ENCODE measurements at places on chromosomes 5 and 9. TPM values are rescaled to one million over a fixed set of nuclear protein-coding genes. Genes with fewer than 3 reads are reported as not detected.

GRCh38 chr5:94830520-94830919, 212.1 kb downstream of the SLF1 start:
- DNase-seq, result no peak

- DNase-seq, result no peak
Measured at GRCh38 chr5:143207563-143208364, 195.7 kb downstream of the NR3C1 start.

DNA sequence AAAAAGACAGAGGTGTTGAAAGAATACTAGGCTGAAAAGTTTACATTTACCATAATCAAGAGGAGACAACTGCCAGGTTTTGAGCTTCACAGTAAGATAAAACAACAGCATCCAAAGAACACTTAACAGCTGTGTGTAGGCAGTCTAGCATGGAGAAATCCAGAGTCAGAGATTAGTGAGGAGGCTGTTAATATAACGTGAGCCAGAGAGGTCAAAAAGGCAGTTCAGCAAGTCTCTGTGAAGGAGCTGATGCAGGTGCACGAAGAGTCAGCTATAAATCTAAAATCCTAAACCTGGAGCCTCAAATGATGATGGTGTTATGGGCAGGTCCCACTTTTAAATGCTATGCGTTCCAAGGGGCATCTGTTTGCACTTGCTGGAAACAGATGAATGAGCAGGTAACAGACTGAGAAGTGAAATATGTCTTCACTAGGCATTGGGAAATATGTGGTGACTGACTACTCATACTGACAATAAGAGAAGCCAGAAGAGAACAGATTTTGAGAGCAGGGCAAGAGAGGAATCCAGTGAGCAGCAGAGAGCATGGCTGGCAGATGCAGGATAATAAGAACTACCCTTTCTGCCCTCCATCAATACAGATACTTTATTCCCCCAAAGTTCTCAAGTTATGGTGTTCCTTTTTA, 8.7 kb downstream of the APTX start:
- DNase-seq, result no peak

GRCh38 chr9:35364817-35365585, 124.9 kb upstream of the RUSC2 start:
- peak; percentile 25 for DNase-seq

- no peak for DNase-seq
Measured at GRCh38 chr5:147559749-147560148, 49.9 kb upstream of the DPYSL3 start.

- no peak for DNase-seq
Measured at GRCh38 chr5:55081541-55081940, 20.9 kb upstream of the GZMA start.

Gene FRRS1L
- 0.09 TPM for total RNA-seq

DNA sequence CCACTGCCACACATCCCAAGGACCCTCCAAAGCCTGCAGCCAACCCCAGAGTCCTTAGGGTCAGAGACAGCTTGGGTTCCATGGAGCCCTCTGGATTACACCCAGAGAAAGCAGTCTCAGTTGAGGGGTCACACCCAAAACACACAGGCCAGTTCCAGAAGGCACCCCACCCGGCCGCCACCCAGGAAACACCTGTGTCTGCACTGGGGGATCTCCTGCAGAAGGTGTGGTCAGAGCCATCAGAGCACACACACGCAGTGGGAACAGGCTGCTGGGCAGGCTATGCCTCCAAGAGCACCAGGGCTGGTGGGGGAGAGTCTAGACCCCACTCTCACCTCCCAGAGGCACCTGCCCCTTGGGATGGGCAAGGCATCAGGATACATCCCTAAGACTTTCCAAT, 27.3 kb downstream of the NIPAL4 start:
- DNase-seq, result no peak

DNA sequence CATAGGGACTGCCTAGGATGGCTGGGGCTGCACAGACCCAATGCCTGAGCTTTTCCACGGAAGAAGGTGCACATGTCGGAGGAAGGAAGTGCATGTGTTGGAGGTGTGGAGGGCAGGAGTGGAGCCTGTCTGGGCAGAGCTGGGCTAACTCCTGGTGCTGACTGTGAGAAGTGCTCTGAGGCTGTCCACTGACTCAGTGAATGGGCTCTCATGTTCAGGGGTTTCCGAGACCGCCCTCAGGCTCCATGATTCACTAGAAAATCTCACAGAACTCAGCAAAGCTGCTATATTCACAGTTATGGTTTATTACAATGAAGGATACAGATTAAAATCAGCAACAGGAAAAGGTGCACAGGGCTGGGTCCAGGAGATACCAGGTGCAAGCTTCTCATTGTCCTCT, 37.2 kb downstream of the NTNG2 start:
- no peak for DNase-seq

GRCh38 chr5:112342389-112342788, 76.7 kb downstream of the EPB41L4A start:
- DNase-seq, result no peak

GRCh38 chr9:20804489-20805250, 120.6 kb downstream of the FOCAD start:
- no peak for DNase-seq

Gene IDNK
- 19.2 TPM for total RNA-seq

Gene ANKRD55
- 3.5 TPM for total RNA-seq

DNA sequence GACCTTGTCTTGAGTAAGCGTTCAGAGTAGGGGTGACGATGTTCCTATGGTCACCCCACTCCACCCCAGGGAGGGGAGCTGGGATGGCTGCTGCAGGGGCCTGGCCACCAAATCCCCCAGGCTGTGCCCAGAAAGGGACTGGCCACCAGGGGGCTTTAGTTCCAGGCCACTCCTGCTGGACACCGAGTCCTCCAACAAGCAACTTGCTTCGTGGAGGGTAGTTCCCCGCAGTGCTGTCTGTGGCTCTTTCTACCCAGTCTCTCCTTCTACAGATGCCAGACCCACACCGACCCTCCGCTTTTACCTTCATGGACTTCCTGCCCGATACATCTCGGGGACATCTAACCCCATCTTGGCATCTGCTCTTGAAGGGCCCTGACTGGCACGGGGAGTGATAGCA, 35.7 kb upstream of the GABRP start:
- no peak for DNase-seq

Measured in thymus (tissue), 14 donors.